ENCODE measurements at places on chromosomes 4 and X.
A peak's percentile ranks its signal among the peaks of the same experiment; 100 is the strongest.

- DNase-seq: no peak
Measured at GRCh38 chr4:34196375-34196774, 2047.9 kb downstream of the ARAP2 start.

DNA sequence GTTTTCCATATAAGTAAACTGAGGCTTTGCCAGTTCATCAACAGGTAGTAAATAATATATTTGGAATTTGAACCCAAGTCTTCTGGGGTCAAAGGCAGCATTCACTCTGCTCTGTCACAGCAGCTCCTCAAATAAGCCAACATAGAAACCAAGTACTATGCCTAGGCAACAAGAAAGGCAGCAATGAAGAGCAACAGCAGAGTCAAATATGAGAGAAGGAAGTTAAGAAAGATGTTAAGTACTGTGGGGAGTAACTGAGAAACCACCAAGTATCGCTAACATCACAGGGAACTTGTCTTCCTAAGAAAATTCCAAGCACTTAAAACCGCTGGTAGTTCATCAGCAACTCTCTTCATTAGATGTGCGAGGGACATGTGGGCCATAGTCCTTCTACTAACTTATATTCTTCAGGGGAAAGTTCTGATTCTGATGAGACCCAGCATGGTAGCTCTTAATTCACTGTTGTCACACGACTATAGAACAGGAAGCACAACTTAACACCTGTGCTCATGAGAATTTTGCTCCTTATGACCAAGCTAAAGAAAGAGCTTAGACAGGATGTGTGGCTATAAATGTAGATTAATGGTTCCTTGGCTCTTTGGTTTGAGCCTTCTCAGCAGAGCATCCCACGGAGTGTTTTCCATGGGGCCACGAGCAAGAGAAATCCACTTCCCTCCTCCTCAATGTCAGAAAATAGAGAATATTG, 107.8 kb downstream of the AR start:
- no peak for DNase-seq

GRCh38 chrX:10875995-10876394, 235.1 kb upstream of the HCCS start:
- no peak for DNase-seq

- DNase-seq: peak; percentile 13
Measured at GRCh38 chr4:150960079-150960478, 55.0 kb downstream of the LRBA start.

DNA sequence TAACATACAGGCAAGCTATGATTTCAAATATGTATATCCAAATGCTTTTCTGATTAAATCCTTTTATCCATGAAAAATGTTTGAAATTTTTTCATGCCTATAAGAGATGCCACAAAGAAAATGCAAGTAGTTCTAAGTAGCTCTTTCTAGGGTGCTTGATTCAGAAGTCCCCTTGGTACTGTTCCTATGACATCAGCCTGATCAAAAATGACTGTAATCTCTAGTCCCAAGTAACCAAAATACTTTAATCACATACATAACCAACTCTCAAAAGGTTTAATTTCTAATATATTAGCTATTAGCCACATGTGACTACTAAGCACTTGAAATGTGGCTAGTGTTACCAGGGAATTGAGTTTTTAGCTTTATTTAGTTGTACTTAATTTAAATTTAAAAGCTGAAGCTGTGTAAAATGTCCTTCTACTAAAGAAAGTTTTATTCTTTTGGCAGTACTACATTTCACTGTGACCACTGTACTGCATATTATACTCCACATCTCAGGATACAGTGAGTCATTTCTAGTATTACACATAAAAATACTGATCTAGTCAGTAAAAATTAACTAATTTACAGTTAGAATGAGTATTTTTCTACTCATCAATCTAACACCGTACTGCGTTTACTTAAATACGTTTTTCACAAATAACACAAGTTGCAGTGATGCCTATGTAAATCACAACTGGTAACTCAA, 33.9 kb downstream of the FBXW7 start:
- no peak for DNase-seq

DNA sequence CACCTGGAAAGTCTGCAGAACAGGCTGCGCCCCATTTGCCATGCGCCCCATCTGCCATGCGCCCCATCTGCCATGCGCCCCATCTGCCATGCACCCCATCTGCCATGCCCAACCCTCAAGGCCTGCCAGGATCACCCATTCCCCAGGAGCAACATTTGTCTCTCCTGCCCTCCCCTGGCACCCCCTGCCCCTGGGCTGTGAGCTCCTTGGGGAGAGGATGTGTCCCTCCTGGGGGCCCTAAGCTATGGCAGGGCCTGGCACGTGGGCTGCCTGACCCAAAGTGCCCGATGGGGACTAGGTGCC, 82.6 kb downstream of the FAM53A start:
- DNase-seq: no peak

Measured in smooth muscle cell of the brain vasculature (primary cell).